ENCODE measurements at places on chromosomes 2 and 18.

- no peak for DNase-seq
Observed at GRCh38 chr2:165631089-165631488, 161.6 kb downstream of the CSRNP3 start.

DNA sequence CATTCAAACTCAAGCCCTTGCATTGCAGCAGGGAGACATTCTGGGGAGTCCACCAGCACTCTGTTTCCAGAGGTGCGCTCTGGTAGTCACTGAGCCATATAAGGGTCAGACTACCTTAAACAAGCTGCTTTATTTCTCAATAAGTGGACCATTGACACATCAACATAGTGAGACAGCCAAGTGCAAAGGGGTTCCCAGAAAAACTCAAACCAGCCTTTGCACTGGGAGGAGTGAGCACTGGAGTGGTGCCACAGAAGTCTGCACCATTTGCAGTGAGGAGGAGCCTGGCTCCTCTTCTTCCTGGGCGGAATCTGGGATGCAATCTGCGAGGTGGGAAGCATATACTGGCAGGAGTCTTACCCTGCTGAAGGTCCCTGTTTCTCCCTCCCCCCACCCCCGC is 86.4 kb downstream of the OSR1 start:
- no peak for DNase-seq

- peak; percentile 64 for DNase-seq
Observed at GRCh38 chr2:10787176-10787968, 25.2 kb downstream of the PDIA6 start.

DNA sequence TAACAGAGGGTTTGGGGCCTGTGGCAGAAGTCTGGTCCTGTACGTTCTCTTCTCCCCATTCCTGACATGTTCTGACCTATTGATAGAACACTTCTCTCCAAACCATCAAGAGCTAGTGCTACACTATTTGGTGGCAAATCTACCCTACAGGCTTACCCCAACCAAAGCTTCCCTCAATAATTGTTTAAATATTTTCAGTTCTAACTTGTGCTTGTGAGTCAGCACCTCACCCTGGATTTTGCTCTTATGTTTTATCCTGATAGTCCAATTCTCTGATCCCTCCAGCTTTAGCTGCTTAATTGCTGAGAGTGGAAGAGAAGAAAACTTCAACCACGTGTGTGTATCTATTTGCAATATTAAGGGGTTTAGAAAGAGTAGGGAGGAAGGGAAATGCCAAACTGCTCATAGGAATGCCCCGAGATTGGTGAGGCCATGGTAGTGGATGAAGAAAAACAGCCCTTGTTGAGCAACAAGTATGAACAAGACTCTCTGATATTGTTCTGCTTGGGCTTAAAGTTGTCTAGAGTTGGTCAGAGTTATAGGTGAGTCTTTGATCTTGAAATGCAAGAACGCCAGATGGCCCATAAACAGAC is 67.8 kb upstream of the PARD3B start:
- no peak for DNase-seq

GRCh38 chr2:231124838-231125568 is at the start of gene HTR2B:
TSS of gene HTR2B (minus strand) at chr2:231125042. CDS start at chr2:231123764, 1,278 bp downstream.
- peak; percentile 38 for DNase-seq

- no peak for DNase-seq
Observed at GRCh38 chr2:113407446-113408099, 29.9 kb upstream of the ZNG1B start.

- DNase-seq: no peak
Observed at GRCh38 chr18:23563377-23564043, 22.8 kb downstream of the NPC1 start.

GRCh38 chr2:149617476-149617875 is 29.9 kb upstream of the MMADHC start:
- no peak for DNase-seq

DNA sequence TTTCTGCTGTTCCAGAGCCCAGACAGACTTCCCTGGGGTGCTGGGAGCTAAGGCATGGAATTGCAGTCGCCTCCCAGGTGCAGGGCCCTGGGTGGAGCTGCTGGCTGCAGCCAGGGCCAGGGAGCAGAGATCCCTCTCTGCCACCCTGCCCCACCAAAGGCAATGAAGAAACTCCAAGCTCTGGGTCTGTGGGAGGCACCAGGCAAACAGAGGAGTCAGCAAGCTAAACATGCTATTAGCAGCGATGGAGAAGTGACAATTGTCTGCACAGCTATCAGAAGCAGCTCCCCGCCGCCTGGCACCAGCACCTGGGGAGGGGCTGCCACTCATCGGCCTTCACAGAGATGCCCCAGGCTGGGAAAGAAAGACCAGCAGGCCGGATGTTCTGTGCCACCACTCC is 28.0 kb upstream of the COX5B start:
- no peak for DNase-seq

DNA sequence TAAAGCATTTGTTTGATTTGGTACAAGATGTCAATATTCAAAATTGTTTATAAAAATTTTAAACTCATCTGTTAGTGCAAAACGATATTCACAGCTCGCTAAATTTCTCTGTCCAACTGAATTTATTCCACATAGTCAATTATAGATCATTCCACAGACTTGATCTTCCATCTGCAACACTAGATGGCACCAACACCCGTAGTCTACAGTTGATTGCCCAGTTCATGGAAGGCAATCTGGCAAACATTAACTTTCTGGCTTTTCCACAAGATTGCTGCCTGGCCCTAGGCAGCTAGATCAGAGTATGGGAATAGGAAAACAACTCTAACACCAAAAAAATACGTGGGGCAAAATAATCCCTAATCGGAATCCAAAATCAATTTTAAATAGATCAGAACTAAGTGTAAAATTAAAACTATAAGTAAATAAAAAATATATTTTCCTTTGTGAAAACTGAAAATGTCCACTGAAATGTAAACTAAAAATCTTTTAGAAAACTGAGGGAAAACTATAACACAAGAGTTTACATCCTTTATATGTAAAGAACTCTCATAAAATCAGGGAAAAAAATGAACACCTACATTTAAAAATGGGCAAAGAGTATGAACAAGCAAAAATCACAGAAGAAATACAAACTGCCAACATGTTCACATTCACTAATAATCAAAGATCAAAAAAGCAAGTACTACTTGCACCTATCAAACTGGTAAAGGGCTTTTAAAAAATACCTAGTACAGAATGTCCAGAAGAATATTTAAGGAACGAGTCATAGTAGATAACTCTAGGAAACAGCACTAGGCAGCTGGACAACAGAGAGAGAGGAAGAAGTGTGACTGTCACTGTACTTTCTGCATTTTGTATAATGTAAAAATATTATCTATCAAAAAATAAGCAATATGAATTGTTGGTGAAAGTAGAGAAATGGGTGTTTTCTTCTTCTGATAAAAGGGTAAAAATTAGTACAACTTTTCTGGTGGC is 35.0 kb downstream of the RTN4 start:
- peak; percentile 44 for DNase-seq

DNA sequence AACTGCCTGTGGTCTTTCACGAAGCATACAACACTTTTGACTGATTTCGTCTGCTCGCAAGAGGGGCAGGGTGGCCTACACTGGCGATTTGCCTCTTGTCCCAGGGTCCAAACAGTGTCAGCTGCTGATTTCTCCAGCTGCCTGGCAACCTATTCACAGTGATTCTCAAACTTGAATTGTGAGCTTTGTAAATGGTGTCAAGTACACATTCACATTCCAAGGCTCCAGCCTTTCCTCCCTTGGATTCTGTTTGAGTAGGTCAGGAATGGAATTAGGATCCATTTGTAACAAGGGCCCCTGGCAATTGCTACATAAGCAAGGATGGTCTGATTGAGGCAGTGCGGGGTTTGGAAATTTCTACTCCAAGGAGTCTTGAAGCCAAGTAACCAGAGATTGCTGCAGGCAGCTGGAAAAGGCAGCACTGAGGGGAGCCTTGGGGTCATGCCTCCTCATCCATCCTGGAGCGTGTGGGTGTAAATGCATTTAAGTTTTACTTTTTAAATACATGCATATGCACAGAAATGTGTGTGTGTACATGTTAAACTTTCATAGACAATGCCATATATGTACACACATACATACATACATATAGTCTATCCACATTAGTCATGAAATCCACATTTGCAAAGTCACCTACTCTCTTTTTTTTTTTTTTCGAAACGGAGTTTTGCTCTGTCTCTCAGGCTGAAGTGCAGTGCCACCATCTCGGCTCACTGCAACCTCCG is 86.8 kb upstream of the UXS1 start:
- DNase-seq: no peak

- DNase-seq: no peak
Observed at GRCh38 chr18:31860488-31860887, 82.4 kb downstream of the TRAPPC8 start.

- no peak for DNase-seq
Observed at GRCh38 chr2:121182520-121182919, 102.5 kb downstream of the TFCP2L1 start.

GRCh38 chr2:15984368-15985255 is 44.3 kb downstream of the MYCN start:
- no peak for DNase-seq

DNA sequence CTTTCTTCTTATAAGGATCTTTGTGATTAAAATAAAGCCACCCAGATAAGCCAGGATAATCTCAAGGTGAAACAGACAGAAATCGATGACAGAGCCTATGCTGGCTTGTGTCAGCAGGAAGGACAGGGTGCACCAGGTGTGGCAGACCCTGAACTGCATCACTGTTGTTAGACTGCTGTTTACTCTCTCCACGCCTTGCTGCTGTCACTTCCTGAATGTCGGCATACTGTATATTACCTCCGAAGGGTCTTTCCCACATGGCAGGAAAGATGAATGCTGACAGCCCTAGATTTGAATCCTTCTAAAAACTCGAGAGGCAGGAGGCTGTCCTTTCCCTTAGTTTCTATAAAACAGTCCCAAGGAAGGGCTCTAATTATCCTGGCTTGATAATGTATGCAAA is 18.9 kb upstream of the TMEM163 start:
- no peak for DNase-seq

- peak; percentile 65 for DNase-seq
Observed at GRCh38 chr2:230956827-230957755, 32.0 kb upstream of the GPR55 start.

DNA sequence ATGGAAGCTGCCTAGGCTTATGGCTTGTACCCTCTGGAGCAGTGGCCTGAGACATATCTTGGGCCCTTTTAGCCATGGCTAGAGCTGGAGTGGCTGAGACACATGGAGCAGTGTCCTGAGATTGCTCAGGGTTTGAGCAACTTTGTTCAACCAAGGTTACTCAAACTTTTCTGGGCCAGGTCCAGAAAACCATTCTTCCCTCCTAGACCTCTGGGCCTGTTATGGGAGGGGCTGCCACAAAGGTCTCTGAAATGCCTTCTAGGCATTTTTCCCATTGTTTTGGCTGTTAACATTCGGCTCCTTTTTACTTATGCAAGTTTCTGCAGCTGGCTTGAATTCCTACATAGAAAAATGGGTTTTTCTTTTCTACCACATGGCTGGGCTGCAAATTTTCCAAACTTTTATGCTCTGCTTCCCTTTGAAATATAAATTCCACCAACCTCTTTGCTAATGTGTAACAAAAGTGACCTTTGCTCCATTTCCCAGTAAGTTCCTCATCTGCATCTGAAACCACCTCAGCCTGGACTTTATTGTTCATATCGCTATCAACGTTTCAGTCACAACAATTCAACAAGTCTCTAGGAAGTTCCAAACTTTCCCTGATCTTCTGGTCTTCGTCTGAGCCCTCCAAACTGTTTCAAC is 84.9 kb upstream of the MAP4K3 start:
- no peak for DNase-seq

GRCh38 chr2:8355102-8355859 is 326.6 kb upstream of the ID2 start:
- DNase-seq: no peak

- no peak for DNase-seq
Observed at GRCh38 chr2:114727012-114727411, 284.6 kb downstream of the DPP10 start.

- no peak for DNase-seq
Observed at GRCh38 chr2:132632000-132632649, 37.9 kb downstream of the LYPD1 start.

GRCh38 chr2:178947006-178947405 is 102.9 kb downstream of the CCDC141 start:
- DNase-seq: no peak

DNA sequence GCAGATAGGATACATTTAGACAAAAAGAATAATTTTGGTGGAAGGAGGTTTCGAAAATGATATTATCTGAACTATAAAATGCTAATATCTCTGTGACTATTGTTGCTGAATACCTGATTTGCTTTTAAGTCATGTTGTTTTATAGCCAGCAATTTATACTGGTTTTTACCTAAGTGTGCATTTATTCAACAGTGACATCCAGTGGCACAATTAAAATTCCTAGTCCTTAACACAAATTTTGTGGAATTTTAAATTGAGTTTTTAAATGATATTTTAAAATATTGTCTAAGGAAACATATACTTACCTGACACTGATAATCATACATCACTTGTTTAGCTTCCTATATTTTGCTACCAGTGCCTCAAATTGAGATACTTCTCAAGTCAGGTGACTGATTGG is 144.8 kb downstream of the ARHGAP28 start:
- DNase-seq: no peak

DNA sequence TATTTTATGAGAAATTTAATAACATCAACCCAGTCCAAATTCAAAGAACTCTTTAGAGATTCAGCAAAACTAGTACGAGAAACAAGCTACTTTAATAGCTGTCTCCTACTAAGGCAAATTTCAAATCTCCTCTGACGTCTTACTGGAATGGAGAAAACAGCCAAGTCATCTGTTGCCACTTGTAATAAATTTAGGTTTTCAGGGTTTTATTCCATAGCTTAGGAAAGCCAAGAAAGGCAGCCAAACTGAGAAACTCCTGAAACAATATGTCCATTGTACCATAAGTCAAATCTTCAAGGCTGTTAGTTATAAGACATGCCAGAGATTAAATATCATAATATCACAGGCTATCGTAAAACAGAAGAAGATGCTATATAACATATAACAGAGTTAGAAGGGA is 524.6 kb upstream of the SETBP1 start:
- DNase-seq: no peak

GRCh38 chr2:240236217-240237111 is 96.0 kb upstream of the OTOS start:
- peak; percentile 25 for DNase-seq

- no peak for DNase-seq
Observed at GRCh38 chr2:128651000-128651399, 332.3 kb upstream of the HS6ST1 start.

GRCh38 chr2:128726236-128726635 is 407.6 kb upstream of the HS6ST1 start:
- DNase-seq: no peak

GRCh38 chr2:191385416-191386160 is 140.4 kb downstream of the MYO1B start:
- peak; percentile 41 for DNase-seq

- DNase-seq: peak; percentile 49
Observed at GRCh38 chr2:160918906-160919503, 241.2 kb upstream of the TANK start.

- DNase-seq: no peak
Observed at GRCh38 chr18:74459889-74460288, 2.8 kb upstream of the DIPK1C start.

DNA sequence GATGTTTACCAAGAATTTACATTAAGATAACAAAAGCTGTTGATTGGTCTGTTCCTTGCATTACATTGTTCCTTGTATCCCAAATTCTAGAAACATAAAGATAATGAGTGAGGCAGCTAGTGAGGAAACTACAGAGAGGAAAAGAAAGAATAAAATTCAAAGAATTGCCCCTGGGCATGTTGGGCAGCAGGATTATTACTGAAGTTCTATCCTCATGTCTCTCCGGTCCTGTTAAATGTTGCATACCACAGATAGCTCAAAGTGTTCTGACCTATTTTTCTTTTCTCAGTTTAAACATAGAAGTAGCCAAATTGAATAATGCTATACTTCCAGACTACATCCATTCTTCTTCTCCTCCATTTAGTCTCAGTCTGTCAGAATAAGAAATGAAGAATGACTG is 58.2 kb upstream of the DYNC1I2 start:
- DNase-seq: no peak

- DNase-seq: no peak
Observed at GRCh38 chr2:16890081-16890480, 224.4 kb upstream of the CYRIA start.

Measured in activated CD4-positive, alpha-beta memory T cell treated with anti-CD3 and anti-CD28 coated beads for 36 hours (primary cell).